Upper lobe of left lung (tissue), 6 donors: ENCODE measurements at places on chromosomes 1 and 21. TPM values are rescaled to one million over a fixed set of nuclear protein-coding genes. Genes with fewer than 3 reads are reported as not detected.

RGSL1 gene
- not detected for total RNA-seq

DNA sequence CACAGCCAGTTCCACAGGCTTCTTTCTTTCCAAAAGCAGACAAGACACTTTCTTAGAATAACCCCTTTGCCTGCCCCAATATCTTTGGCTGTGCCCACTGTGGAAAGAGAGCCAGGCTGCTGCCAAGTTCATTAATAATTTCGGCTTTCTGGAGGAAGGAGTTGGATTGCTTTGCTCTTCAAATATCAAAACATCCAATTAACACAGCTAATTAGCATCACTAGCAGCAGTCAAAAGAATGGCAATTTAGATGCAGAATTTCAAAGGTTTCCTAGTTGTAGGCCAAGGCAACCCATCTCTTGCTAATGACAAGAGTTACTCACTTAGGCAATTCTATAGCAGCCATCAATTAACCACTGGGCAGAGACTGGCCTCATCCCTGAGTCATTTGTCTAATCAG, 91.0 kb upstream of the SPATA6 start:
- no peak for DNase-seq

DNA sequence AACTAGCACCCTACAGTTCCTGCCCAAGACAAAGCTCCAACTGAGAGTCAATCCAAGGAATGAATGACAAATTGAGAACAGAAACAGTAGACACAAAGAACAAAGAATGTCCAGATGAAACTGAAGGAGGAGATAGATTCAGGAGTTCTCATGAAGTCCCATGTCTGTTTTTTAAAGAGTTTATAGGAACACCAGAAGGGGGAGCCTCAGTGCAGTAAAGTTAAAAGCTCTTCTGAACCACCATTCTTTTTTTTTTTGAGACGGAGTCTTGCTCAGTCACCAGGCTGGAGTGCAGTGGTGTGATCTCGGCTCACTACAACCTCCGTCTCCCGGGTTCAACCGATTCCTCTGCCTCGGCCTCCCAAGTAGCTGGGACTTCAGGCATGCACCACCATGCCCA, 323.6 kb downstream of the MRPL39 start:
- no peak for DNase-seq

- DNase-seq: no peak
Observed at GRCh38 chr1:220330265-220330664, 58.0 kb upstream of the RAB3GAP2 start.

- DNase-seq: no peak
Observed at GRCh38 chr1:57420981-57421785, 2.7 kb downstream of the DAB1 start.

RPE65 gene
- total RNA-seq: not detected

DNA sequence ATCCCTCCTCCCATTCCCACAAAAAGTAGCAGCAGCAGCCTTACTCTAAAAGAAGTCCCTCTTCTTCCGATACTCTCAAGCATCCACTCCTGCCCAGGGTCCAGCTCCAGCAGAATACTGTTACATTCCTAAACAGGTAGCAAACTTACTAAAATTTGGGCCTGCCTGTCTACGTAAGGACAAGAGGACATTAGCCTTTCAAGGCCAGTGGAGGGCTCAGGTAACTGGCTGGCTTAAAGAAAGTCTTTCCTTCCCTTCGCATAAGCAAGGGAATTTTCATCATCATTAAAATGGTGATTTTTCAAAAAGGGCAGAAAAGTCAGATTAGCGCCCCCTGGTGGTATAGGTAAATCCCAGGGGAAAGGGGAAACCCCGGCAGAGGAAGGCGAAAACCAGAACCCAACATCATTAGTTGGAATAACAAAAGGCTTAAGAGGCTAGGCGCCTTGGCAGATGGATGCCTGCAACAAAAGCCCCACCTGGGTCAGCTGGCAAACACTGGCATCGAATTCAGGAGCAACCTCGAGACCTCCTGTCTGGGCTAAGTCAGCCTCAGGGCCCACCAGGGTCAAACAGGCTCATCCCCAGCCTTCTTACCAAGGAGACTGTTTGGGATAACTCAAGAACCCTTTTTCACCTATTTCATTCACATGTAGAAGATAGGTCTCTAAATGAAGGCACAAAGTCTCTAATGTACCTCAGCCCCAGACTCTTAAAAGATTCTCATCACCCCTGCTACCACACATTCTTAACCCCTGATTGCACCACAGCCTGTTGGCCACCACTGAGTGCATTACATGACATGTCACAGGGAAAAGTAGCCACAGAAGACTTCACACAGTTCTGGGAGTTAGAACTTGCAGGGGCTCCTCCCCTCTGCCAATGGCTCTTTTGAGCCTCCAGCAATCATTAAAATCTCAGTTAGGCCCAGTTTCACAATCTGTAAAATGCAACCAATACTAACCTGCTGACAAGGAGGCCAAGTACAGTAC, 36.7 kb downstream of the ERI3 start:
- peak; percentile 24 for DNase-seq

DNA sequence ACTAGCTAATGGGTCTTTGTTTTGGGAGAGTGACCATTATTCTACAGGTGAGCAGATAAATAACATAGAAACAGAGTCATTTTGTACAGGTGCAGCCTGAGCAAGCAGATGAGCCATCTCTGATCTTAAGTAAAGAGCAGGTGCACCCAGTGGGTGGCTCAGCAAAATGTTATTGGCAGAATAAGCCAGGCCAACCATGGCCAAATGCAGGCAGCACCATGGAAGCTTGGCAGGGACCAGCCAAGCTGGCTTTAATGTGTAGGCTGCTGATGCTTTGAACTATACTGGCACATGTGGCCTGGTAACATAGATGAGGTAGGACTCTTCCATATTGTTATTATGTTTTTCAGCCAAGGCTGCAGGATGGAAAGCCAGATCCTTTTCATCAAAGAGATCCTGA, 553.3 kb upstream of the ZRANB2 start:
- no peak for DNase-seq

- no peak for DNase-seq
Observed at GRCh38 chr1:65253800-65254319, 55.5 kb upstream of the DNAJC6 start.

DNA sequence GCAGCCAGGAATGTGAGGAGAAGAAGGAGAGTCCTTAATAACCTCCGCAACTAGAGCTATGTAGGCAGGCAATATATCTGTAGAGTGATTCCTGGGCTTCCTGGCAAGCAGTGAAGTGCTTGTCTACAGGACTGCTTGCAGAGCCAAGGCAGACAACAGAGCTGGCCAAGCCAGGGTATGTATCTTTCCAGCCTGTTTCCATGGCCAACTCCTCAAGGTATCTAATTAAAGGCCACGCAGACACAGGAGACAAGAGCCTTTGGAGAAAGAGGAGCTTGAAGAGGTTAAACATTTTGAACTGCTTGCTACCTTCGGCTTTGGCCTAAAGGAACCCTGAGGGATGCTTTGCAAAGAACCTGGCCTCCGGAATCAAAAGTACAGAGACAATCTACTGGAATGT, 137.4 kb downstream of the PIGK start:
- no peak for DNase-seq

DNA sequence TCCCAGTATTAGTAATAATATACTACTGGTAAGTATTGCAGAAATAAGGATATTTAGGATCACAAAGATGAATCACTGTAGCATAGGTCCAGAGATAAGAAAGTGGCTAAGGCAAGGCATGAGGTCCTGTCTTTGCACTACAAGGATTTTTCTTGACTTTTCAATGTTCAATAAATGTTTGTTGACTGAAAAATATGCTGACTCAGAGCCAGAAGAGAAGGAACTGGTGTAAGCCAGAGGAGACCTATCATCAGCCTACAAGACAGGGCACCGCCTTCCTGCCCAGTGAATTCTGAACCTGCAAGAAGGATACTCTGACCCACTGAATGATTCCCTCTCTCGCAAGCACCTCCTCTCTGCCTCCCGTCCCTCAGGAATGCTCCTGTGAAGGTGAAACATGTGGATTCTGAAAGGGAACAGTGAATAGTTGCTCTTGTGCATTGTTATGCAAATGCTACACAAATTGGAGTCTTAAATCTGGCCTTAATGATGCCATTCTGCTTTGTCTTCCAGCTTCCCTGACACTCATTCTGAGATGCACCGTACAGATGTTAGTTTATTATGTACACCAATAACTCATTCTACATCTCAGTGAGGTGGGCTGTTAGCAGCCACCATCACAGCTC, 540.0 kb downstream of the OMA1 start:
- DNase-seq: no peak

LCE1F gene
- not detected for total RNA-seq

GRCh38 chr1:88673446-88673845, 10.6 kb upstream of the PKN2 start:
- DNase-seq: no peak

GRCh38 chr1:113027449-113027848, 45.5 kb upstream of the LRIG2 start:
- no peak for DNase-seq

EPHX1 gene
- 183 TPM for total RNA-seq

GRCh38 chr1:3357526-3358297, 96.8 kb upstream of the ARHGEF16 start:
- no peak for DNase-seq

WDR64 gene
- not detected for total RNA-seq

DNA sequence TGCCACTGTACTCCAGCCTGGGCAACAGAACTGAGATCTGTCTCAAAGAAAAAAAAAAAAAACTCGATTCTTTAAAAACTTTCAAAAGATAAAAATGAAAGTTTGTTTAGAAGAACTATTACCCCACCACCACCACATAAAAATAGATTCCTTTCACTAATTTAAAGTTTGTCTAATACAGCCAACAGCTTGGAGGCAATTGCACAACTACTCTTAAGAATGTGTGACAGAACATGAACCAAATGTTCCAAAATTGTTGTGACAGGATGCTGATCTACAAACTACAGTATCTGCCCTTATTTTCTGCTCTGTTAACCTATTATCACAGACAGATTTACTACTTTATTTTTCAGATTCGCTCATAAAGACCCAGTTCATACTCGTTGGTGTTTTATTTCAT, 5.5 kb upstream of the TGFBR3 start:
- DNase-seq: no peak

DNA sequence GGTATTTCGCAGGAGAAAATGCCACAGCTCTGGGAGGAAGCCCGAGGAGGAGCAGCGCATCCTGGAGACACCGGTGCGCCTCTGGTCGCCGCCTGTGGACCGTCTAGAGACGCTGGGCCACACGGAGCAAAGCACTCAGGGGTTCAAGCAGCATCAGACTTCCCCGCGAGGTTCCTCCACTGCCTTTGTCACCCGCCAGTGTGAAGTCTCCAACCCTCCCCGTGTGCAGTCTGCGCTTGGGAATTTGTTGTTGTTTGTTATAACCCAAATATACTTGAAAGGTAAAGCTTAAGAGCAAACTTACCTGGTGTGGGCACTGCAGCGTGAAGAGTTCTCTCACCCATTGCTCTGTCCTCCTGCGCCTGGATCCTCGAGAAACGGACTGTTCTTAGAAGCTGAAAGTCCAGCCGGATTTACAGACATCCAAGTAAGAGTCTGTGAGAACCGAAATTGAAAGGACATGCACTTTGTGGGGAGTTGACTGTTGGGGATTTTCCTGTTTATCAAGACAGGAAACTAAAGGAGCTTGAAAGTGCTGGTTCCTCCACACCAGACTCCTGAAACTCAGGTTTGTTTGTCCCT, at the start of gene GBP4:
Gene GBP4, minus strand, starts transcription at position 452 of the 582 bp plus-strand sequence. Its CDS starts 108 bp downstream, at position 344.
- DNase-seq: peak; percentile 46

DNA sequence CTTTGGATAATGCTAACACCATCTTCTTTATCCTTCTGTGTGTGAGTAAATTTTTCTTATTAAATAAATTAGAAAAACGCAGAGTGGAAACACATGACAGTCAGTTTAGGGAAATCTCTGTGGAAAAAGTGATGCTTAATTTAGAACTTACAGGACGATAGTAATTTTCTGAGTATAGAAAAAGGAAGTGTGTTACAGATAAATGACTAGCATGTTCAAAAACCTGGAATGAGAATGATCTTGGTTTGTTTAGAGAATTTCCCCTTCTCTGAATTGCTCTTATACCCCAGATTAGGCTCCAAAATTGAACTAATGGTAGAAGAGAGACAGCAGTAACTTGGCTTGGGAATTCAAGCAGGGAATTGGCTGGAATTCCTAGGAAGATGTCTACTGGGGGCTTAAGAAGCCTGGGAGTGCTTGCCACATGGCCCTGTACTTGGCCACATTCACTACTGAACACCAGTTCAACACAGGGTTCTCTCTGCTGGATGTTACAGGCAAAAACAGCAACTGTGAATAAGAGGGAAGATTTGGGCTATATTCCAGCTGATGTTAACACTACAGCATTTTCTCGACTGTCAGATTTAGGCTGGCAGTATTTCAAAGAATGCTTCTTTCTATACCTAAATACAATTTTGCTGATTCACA, 1004.2 kb downstream of the TTLL7 start:
- DNase-seq: no peak

DNA sequence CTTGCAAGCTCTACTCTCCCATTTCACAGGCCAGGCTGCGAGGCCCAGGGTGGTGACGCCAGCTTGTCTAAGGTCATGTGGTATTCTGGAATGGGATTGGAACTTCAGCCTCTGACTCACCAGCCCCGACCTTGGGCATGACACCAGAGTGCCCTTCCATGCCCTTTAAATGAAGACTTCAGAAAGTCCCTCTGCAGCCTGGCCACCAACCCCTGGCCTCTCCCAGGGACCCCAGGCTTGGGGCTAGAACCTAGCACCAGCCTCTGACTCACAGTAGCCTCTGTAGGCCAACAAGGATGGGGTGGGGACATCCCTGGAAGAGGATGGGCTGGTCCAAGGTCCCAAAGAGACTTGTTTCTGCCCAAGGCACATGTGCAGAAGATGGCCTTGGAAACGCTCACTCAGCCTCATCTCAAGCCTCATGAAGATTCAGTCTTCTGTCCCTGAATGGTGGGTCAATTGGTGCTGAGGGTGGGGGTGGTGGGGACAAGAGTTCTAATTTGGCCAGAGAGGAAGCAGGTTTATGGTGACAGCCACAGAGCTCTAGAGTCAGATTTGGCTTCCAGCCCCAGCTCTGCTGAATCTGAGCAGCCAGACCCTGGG, 36.1 kb upstream of the RUNX3 start:
- DNase-seq: no peak

GREM2 gene
- total RNA-seq: 0.88 TPM

DNA sequence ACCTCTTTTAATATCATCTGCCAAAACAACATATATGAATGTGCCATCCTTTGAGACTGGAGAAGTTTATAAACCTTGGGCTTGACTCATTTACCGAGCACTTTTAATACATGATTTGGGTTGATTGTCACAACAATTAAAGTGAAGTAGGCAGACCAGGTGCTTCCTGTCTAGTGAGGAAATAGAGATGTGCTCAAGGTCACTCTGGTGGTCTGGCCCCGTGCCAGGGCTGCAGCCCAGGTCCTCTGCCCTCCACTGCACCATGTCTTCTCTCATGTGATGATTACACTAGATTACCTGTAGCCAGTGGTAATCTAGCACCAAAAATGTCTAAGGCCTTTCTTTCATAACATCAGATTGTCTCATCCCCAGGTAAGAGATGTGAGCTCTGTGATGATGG, 61.8 kb upstream of the LAMC2 start:
- DNase-seq: no peak

- DNase-seq: no peak
Observed at GRCh38 chr1:239218301-239218700, 168.1 kb upstream of the CHRM3 start.

TCHHL1 gene
- total RNA-seq: not detected
